ENCODE measurements at places on chromosomes 7 and 10.

DNA sequence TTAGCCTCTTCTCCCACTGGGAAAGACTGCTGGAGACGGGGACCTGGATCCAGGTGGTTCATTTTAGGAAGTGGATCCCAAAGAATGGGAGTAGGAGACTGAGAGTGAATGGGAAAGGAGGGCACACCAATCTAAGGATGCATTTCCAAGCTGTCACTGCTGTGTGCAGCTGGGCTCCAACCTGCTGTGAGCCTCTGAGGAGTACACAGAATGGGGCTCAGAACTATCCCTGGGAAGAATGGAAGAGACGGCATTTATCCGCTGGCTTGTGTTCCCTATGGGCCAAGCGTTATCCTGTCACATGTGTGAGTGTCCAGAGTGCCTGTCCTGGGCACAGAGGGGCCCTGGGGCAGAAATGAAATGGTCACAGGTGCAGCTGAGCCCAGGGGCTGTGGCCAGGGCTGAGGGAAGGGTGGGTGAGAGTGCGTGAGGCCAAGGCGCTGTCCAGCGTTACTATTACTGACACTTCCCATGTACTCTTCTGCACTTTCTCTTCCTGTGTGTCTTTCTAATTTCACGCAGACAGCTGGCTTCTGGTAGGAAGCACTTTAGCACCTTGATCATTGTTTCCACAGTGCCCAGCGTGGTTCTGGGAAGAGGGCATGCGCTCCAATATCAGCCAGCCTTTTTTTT lies 35.4 kb upstream of the PODXL start:
- no peak for DNase-seq

DNA sequence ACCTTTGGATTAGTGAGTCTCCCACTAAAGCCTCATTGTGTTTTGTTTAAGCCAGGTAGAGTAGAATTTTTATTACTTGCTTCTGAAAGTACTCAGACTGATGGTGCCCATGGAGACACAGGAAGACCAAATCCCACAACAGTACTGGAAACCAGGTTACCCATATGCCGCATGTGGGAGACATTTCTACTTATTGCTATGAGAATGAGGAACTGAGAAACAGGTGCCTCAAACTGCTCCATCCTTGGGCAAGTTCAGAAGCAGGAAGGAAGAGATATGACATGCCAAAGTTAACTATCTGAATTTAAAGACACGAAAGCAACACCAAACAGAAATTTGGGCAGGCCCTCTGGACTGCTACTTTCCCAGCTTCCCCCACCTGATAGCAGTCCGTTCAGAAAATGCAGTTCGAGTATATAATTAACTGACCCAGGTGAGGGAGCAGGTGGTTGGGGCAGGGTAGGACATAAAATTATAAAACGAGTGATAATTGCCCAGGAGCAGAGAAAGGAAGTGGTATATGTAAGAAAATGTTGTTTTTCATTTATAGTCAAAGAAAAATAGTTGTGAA lies 382.3 kb upstream of the MTPN start:
- DNase-seq: no peak

DNA sequence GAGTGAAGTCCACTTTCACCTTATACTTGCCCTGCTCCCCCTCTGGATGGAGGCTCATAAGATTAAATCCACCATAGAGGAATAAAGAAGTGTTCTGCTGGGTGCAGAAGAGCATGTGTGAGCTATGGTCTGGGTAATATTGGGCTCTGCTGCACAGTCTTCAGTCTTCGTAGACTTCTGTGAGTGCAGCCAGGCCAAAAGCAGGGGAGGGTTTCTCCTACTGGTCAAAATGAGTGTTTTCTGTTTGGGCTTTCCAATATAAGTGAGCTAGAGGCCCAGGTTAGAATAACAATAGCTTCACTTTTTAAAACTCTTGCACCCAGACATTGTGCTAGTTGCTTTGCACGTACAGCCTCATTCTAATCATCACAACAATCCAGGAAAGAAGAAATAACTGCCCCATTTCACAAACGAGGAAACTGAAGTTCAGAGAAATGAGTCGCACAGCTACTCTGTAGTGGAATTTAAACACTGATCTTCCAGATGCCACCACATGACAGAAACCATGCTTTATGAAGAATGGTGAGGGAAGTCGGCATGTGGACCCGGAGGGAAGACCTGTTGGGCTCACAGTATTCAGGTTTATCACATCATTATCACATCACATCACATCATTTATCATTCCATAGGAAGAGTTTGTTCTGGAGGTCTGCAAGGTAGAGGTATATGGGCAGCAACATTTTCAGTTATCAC lies 23.8 kb upstream of the MSMB start:
- DNase-seq: no peak

- DNase-seq: no peak
Measured at GRCh38 chr7:12942609-12943008, 255.2 kb downstream of the ARL4A start.

DNA sequence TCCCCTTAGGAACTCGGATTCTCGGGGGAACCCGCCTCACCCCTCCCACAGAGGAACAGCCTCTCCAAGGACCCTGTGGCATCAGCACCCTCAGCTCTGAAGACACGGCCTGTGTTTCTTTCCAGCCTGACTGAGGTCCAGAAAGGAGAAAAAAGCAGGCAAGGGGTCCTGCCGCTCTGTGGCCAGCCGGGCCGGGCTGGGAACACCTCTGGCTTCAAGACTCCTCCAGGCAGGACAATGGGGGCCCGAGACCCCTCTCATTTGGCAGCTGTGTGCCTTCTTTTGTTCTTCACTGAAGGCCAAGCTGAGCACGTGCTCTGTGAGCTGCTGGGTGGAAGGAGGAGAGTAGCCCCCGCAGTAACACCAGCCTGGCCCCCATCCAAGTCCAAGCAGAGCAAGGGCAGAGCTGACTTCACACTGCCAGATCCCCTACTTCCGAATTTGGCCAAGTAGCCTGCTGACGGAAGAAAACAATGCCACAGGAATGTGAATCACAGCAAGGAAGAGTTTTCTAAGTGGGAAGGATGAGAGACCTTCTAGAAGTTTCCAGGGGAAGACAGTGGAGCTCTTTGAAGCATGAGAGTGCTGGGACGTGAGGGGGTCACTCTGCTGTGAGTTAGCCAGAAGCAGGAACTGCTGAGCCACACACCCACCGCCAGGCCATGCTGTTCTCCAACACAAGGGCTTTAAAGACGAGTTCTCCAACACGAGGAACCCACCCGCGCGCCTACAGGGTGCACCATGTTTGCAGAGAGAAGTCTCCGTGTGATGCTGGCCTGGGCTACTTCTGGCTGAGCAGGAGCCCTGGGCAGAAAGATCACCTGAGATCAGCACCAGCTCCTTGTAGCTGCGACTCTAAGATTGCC lies 3.1 kb downstream of the CNPY1 start:
- no peak for DNase-seq

GRCh38 chr7:137880432-137880831 lies 33.7 kb upstream of the DGKI start:
- no peak for DNase-seq

DNA sequence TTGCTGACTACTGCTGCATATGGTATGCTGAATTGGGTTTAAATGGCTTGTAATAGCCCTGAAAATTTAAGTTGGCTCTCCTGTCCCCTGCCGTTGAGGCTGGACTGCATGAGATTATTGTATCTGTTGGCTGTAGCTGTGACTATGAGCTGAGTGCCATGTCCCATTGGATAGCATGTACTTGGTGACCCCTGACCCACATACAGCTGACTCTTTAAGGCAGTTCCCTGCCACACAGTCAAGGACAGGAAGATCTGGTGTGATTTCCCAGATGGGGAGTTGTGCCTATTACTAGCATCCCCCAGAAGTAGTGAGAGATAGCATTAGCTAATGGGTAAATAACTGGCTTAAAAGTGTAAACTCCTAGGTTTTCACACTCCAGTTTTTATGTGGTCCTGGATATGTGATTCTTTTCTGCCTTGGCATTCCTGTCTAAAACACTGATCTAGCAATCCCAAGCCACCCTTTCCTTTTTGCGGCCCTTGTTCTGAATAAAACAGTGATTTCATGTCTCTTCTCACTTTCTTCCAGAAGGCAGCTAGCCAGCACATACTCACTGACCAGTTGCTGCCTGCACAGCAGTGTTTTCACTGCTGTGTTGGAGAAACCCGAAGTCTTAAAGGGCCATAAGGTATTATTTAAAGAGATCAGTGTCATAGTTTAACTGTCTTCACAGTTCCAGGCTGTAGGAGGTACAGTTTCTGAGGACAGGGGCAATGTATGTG lies 35.9 kb downstream of the LRRC4 start:
- no peak for DNase-seq

DNA sequence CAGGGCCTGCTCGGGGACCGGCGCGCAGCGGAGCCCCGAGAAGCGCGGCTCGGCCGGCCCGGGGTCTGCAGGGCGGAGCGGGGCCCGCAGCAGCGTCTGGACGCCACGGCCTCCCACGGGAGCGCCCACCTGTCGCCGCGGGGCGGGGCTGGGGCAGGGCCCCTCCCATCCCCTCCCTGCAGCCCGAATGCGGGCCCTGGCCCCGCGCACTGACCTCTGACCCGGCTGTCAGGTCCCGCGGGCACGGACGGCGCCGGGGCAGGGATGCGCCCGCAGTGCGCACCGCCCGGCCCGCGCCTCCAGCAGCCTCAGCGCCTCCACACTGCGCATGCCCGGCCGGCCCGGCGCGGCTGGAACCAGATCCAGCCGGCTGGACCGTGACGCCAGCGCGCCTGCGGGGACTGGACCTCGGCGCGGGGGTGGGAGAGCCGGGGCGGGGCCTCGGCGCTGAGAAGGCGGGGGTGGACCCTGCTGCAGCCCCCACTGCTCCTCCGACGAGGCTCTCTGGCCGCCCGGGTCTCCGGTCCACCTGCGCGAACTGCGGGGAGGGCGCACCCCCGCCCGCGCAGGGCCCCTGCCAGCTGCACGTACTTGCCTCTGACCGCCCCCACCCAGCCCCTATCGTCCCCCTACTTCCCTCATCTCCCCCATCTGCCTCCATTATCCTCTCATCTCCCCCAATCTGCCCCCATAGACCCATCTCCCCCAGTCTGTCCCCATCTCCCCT lies 16.1 kb upstream of the GPR146 start:
- DNase-seq: peak; percentile 84

DNA sequence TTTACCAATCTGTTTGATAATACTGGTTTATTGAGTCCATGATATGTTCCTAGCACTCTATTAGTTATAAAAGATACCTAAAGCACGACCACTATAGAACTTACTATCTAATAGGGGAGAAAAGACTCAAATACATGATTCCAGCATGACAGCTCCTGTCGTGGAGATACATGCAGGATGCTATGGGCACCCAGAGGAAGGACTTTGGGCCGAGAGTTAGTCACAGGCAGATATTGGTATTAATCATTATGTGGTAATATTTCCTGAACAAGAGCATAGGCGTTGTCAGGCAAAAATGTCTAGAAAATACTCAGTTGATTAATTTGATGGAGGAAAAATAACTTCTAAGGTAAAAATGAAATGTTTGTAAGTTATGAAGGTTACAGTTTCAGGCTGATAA lies 31.8 kb downstream of the CNNM2 start:
- no peak for DNase-seq

DNA sequence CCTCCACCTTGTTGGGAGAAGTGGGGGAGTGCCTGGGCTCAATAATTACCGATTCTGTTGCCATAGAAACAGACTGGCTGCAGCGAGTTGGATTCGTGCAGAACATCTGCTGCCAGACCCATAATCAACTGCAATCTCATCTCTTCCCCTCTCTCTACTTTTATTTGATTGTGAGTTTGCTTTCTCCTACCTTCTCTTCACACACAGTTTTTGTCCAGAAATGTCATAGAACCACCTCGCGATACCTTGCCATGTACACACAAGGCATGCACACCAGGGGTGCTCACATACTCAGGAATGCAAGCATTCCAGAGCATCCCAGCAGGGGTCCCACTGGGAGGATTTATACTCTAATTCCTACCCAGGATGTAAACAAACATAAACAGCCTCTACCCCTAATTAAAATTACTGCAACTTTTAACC lies 262.2 kb upstream of the AOAH start:
- DNase-seq: no peak

GRCh38 chr7:27930910-27931476 lies 191.0 kb downstream of the TAX1BP1 start:
- no peak for DNase-seq

GRCh38 chr7:2011266-2012043 lies 221.3 kb downstream of the MAD1L1 start:
- no peak for DNase-seq

DNA sequence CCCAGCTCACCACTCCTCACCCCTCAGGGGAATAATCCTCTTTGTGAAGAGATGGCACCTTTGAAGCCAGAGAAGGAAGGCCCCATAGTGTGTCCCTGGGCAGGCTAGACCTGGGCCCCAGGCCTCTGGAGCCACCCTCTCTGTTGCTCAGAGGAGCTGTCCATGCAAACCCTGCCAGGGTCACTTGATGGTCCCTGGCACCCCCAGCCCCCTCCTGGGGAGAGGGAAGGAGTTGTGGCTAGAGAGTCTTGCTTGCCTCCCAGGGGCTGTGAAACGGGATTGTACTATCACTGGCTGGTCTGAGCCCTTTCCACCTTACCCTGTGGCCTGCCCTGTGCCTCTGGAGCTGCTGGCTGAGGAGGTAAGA lies 5.8 kb downstream of the GHRHR start:
- DNase-seq: no peak

DNA sequence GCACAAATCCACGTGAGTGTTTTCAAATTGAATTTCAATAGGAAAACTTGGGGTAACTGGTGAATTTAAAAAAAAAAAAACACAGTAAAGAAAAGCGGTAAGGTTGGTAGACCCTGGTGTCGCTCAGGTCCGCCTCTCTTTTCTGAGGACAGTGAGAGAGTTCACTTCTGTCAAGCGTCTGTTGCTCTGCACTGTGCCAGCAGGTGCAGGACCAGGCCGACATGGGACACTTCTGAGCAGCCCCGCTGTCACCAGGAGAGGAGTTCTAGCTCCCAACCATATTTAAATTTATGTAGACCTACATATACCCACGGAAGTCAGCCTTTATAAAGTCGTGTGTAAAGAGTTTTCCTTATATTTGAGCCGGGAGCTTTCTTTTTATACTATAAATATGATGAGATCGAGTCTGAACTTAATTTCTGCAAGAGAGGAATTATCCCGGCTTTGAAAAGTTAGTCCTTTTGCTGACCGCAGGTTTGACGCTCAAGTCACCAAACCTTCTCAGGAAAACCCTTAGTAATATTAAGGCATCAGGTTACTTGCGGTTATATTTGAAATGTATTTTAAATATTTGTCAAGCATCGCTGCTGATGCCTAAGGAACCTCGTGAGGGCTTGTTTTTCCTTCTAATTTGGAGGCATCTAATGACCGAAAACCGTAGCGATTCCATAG lies 531 bp downstream of the IKZF1 start:
- DNase-seq: no peak

GRCh38 chr7:111080495-111081105 lies 10.3 kb upstream of the LRRN3 start:
- DNase-seq: no peak

DNA sequence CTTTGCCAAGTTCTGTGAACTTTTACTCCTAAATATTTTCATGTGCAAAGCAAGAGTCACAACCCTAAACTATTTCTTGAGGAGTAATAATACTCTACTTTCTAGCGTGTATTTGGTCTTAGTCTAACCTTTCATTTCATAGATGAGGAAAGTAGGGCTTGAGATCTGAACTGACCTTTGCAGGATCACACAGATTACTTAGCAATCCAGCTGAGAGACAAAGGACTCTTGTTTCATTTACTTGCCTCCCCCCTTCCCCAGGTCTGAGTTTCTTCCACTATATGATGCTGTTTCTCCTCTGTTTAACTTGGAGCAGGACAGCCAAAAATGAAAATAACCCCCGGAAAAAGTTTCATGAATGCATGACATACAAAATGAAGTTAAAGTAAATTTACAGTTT lies 75.3 kb upstream of the PTN start:
- no peak for DNase-seq
